ENCODE measurements at places on chromosomes 11 and 22.

DNA sequence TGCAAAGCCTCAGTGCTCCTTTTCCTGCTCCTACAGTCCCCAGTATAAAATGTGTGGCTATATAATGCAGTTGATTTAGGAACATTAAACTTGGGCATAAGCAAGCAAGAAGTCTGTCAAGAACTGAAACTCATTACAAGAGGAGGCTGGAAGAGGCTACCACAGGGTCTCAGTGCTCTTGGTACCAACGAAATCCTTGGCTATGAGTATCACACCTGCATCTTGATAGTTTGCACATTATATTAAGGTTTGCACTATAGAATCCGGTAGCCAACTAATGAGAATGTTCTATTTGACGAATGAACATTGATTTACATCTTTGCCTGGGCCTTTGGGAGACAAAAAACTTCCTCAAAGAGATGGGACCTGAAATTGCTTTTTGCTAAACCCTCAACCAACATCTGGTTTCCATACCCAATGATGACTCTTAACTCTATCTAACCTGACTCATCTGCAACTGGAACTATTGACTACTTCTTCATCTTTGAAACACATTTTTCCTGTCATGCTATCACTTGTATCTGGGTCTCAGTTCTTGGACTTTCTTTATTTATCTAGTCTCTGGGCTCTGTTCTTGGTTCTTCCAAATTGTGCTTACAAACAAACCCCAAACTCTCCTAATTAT is 207.2 kb upstream of the CTSC start:
- DNase-seq, result no peak

GRCh38 chr11:17774232-17775034 is 39.9 kb downstream of the KCNC1 start:
- DNase-seq, result no peak

DNA sequence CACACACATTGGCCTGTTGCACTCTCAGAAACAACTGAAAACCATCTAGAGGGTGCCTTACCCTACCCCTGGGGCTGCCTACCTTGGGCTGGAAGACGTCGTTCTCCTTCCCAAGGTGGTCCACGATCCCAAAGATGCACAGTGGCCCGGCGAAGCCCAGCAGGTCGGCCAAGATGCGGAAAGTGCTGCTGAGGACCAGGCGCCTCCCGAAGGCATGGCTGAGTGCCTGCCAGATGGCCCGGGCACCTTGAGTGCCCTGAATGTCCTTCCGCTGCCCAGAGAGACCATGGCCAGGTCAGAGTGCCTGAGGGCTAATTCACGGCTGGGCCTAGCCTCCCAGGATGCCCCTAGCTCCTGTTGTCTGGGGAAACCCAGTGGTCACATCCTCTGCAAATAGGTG is 16.2 kb downstream of the ABCC8 start:
- DNase-seq, result no peak

GRCh38 chr11:13114566-13115379 is 105.7 kb downstream of the RASSF10 start:
- no peak for DNase-seq

DNA sequence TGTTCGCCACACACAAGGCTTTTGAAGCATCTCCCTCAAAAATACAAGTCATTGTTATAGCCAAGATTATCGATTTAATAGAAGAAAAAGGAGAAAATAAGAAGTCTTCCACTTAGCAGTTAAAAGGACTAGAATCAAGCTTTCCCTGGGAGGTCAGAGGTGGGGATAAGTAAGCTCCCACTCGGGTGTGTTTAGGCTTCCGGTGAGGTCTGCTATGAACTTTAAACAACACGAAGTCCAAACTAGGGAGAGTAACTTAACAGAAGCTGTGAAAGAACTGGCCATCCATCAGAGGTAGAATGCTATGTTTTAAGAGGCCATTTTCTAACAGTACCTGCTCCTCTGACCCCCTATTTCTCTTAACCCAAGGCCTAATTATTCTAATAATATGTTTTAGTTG is 91.4 kb upstream of the APOA1 start:
- no peak for DNase-seq

- DNase-seq, result no peak
These were observed 1.9 kb downstream of the RBFOX2 start for GRCh38 chr22:36026741-36027140.

- no peak for DNase-seq
These were observed 1046.6 kb downstream of the TBC1D22A start for GRCh38 chr22:47808886-47809620.

DNA sequence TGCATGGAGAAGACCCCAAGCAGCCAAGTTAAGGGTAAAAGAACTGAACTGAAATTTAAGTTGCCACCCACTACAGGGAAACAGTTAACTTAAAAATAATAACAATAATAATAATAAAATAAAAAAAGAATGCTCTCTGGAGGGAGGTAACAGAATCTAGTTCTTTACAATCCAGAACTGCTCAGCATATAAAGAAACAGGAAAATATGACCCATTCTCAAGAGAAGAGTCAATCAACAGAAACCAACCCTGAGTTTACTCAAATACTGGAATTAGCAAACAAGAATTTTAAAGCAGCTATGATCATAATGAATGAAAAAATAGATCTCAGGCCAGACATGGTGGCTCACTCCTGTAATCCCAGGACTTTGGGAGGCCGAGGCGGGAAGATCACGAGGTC is 53.8 kb downstream of the DENND5A start:
- no peak for DNase-seq

DNA sequence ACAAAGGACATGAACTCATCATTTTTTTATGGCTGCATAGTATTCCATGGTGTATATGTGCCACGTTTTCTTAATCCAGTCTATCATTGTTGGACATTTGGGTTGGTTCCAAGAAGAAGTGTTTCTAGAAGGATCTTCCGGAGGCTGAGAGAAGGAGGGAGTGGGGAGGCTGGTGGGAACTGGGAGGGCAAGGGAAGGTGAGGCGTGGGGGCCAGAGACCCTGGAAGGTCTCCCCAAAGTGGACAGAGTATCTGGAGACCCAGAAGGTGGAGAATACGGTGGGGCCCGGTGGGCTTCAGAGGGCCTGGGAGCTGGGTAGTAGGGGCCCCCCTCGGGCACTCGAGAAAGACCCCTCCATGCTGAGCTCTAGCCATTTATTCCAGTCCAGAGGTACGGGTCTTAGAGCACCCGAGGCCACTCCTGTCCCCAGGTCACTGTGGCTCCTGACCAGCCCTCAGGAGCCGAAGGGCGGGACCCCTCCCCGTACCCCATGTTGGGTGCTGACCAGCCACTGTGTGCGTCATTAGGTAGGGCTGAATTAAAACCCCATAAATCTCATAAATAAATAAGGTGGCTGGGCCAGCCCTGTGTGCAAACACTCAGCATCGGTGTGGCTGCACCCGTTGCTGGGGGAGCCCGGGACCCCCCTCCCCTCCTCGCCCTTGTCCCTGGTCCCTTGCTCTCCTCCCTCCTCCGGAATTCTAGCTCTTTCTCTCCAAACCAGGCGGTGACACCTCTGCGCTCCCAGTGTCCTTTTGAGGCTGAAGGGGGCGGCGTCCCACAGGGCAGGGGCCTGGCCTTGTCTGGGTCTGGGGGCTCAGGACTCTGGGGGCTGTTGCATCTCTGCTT is 38.8 kb upstream of the MUC5AC start:
- DNase-seq, result no peak

- DNase-seq, result no peak
These were observed 423.0 kb downstream of the TENM4 start for GRCh38 chr11:79017811-79018210.

- DNase-seq, result no peak
These were observed 124.7 kb upstream of the BMAL1 start for GRCh38 chr11:13152736-13153541.

Data from fibroblast of the conjunctiva (primary cell).